ENCODE measurements at places on chromosomes 16 and 17.

DNA sequence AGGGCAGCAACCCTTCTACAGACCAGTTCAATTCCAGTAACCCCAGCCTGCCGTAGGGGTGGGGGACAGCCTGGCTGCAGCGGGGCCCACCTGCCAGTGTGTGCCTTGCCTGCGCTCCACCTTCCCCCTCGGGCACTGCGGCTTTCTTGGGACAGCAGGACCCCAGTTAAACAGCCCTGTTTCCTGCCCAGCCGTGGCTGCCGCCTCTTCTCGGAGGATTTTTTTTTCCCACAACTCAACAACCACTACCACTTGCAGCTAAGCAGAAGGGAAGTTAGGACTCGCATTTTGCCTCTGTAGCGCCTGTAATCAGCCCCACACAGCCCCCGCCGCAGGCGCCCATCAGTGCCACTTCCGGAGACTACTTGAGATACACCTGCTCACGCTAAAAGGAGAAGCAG, 76.1 kb downstream of the RAI1 start:
- DNase-seq = peak; percentile 65

DNA sequence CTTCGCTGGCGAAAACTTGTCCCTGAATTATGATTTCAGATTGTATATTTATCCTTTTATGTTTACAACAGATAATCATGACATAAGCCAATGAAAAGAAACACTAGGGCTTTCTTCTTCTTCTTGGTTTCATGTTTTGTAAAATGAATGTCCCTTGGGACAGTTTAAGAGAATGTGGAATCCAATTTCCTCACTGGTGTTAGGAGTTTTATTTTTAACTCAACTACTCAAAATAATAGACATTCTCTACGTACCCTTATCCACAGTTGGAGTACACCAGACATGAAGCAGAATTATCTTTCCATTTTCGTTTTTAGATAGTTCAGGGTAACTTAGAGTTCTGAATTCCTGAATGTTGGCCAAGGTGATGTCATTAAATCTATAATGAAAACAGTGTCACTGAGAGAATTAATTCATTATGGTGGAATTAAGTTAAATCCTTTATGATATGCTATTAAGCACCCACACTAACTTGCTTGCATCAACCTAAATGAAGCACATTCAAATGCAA, 43.4 kb downstream of the IRX6 start:
- DNase-seq = no peak

- no peak for DNase-seq
These were observed 21.9 kb downstream of the OMG start for GRCh38 chr17:31275116-31275515.

DNA sequence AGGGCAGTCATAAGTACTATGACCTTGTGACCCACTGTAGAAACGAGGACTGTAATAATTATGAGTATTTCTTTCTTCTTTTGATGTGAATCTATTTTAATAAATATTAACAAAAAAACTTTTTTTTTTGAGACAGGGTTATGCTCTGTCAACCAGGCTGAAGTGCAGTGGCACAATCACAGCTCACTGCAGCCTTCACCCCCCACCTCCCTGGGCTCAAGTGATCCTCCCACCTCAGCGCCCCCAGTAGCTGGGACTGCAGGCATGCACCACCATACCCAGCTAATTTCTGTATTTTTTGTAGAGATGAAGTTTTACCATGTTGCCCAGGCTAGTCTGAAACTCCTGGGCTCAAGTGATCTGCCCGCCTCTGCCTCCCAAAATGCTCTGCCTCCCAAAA, 32.6 kb downstream of the SCPEP1 start:
- no peak for DNase-seq

DNA sequence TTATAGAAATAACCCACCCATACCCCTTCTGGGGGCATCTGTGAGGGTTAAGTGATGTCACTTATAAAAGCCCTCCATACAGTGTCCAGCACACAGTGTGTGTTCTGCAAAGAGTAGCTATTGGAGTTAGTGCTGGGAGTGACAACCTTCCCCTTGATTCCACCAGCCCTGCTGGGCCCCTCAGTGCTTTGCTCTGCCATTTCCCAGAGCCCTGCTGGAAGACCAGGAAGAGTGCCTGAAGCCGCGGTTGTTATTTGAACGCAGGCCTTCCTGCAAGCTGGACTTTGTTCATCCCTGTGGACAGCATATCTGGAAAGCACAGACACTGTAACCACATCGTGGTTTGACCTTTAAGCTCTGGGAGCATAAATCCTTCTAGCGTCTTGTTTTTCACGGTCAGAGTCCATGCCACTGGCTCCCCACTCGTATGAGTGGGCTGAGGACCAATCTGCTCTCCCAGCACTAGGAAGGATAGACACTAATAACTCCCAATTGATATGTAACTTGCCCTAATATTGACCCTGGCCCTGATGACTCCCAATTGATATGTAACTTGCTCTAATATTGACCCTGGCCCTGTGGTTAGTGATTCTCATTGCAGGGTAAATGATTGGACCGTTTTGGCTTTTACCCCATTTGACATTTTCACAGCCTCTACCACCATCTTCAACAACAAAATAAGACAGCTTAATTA, 297.1 kb upstream of the MAF start:
- no peak for DNase-seq

Measured in NCI-H345 (cell line).